Activated B cell treated with CpG ODN at 0.5 μM for 24 hours (primary cell): ENCODE measurements at places on chromosomes 5 and 9. TPM values are rescaled to one million over a fixed set of nuclear protein-coding genes. Genes with fewer than 3 reads are reported as not detected.

DNAH5 gene
- total RNA-seq: not detected in 2 replicates

PCDHB10 gene
- 0.07 TPM in 1 of 2 replicates, not detected in the other for total RNA-seq

WDR38 gene
- total RNA-seq: not detected in 2 replicates

CKMT2 gene
- not detected in 2 replicates for total RNA-seq

OBP2B gene
- total RNA-seq: not detected in 2 replicates

OR1Q1 gene
- total RNA-seq: not detected in 2 replicates

FBP2 gene
- total RNA-seq: not detected in 2 replicates

PIK3R1 gene
- 45.5 and 52.2 TPM in 2 replicates for total RNA-seq

MEIKIN gene
- total RNA-seq: not detected in 2 replicates

RANBP17 gene
- not detected in 2 replicates for total RNA-seq

- DNase-seq: no peak
- no peak overlapping the region for H3K27ac ChIP-seq
- H3K4me1 ChIP-seq: peaks cover 7% of the 10 kb centered on the region
- H3K36me3 ChIP-seq: no peaks in the 10 kb centered on the region
- no peaks in the 10 kb centered on the region for H3K27me3 ChIP-seq
Measured at GRCh38 chr5:16505140-16505891, 39.7 kb upstream of the ZNF622 start.

GRCh38 chr9:78666818-78667414 is 370.0 kb downstream of the PSAT1 start:
- H3K27ac ChIP-seq: no peak overlapping the region
- peaks cover 2% of the 10 kb centered on the region for H3K27me3 ChIP-seq
- no peak overlapping the region for H3K4me3 ChIP-seq
- no peaks in the 10 kb centered on the region for H3K4me1 ChIP-seq
- DNase-seq: no peak

DNA sequence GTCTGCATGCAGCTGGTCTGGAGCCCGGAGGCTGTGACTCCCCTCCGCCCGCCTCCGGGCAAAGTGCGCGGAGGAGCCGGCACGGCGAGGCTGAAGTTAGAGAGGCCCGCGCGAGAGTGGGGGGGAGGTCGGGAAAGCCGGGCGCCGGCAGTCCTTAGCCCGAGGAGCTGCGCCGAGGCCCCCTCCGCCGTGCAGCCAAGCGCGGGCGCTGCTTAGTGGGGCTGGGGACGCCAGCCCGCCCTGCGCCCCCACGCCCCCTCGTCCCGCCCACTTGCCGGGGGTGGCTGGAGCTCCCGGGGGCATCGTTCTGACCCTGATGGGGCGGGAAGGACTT is 403 bp downstream of the NINJ1 start:
- no peaks in the 10 kb centered on the region for H3K36me3 ChIP-seq
- H3K27me3 ChIP-seq: no peaks in the 10 kb centered on the region
- peak overlapping the region; percentile 46 for H3K27ac ChIP-seq
- H3K4me3 ChIP-seq: peak overlapping the region; percentile 85
- DNase-seq: peak; percentile 42

GRCh38 chr9:125360601-125361000 is 99.0 kb downstream of the GAPVD1 start:
- no peak overlapping the region for H3K4me3 ChIP-seq
- no peak overlapping the region for H3K27ac ChIP-seq
- H3K27me3 ChIP-seq: no peaks in the 10 kb centered on the region

GRCh38 chr5:7391814-7392692 is 3.9 kb upstream of the ADCY2 start:
- peaks cover 17% of the 10 kb centered on the region for H3K27me3 ChIP-seq
- DNase-seq: no peak
- no peak overlapping the region for H3K27ac ChIP-seq

- H3K4me1 ChIP-seq: peaks cover 15% of the 10 kb centered on the region
- DNase-seq: no peak
- H3K27me3 ChIP-seq: no peaks in the 10 kb centered on the region
Measured at GRCh38 chr9:132238026-132238972, 76.4 kb downstream of the NTNG2 start.

GRCh38 chr5:115854139-115854538 is 12.4 kb downstream of the AP3S1 start:
- H3K4me1 ChIP-seq: peaks cover 13% of the 10 kb centered on the region
- no peak for DNase-seq
- peaks cover 10% of the 10 kb centered on the region for H3K36me3 ChIP-seq
- H3K4me3 ChIP-seq: no peak overlapping the region
- no peaks in the 10 kb centered on the region for H3K27me3 ChIP-seq

- no peaks in the 10 kb centered on the region for H3K27me3 ChIP-seq
- H3K4me1 ChIP-seq: no peaks in the 10 kb centered on the region
- H3K27ac ChIP-seq: no peak overlapping the region
- no peak for DNase-seq
- H3K36me3 ChIP-seq: no peaks in the 10 kb centered on the region
Measured at GRCh38 chr9:90044710-90045151, 439.9 kb downstream of the GADD45G start.

GRCh38 chr9:2424619-2425033 is 197.0 kb upstream of the VLDLR start:
- no peak overlapping the region for H3K27ac ChIP-seq
- H3K27me3 ChIP-seq: peaks cover 5% of the 10 kb centered on the region
- H3K4me3 ChIP-seq: no peak overlapping the region
- no peaks in the 10 kb centered on the region for H3K36me3 ChIP-seq

- DNase-seq: peak; percentile 61
- peaks cover 9% of the 10 kb centered on the region for H3K4me1 ChIP-seq
- H3K27me3 ChIP-seq: no peaks in the 10 kb centered on the region
- H3K27ac ChIP-seq: peak within 1 kb of the TSS; percentile 83
- H3K4me3 ChIP-seq: no peak within 1 kb of the TSS
Measured at GRCh38 chr5:65481635-65482295, at the start of gene ADAMTS6. Gene ADAMTS6 (minus strand): TSS chr5:65481920. CDS start chr5:65473673, 8,247 bp downstream.

GRCh38 chr9:130607640-130608420 is 28.5 kb downstream of the FUBP3 start:
- H3K36me3 ChIP-seq: peaks cover 67% of the 10 kb centered on the region
- no peaks in the 10 kb centered on the region for H3K4me1 ChIP-seq
- H3K27me3 ChIP-seq: no peaks in the 10 kb centered on the region
- no peak overlapping the region for H3K27ac ChIP-seq
- no peak for DNase-seq
- no peak overlapping the region for H3K4me3 ChIP-seq

GRCh38 chr5:102049517-102049916 is 246.6 kb downstream of the SLCO4C1 start:
- no peak overlapping the region for H3K4me3 ChIP-seq
- no peaks in the 10 kb centered on the region for H3K27me3 ChIP-seq
- H3K36me3 ChIP-seq: no peaks in the 10 kb centered on the region
- DNase-seq: no peak
- no peaks in the 10 kb centered on the region for H3K4me1 ChIP-seq
- no peak overlapping the region for H3K27ac ChIP-seq

DNA sequence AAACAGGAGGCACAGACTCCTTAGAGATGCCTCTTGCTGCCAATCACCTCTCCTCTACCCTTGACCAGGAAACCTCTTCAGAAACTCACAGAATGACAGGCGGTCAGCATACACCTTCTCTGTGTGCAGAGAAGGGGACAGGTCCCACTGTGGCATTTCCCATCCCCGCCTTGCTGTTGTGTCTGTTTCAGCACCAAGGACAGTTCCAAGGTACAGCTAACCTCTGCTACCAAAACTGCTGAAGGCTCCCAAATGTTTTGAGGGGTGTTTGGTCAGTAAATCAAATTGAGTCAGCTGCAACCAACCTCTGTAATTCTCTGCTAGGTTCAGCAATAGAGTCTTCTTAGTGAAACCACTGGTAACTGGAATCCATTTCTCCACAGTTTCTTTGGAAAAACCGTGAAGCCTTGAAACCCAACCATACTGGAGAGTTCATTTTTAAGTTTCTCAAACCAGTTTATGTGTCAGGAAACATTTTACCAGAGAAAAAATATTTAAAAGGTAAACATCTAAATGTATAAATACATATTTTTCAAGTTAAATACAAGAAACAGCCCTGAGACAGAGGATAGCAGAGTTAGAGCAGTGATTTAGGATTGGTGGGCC is 122.0 kb downstream of the DRD1 start:
- H3K4me3 ChIP-seq: no peak overlapping the region
- no peaks in the 10 kb centered on the region for H3K4me1 ChIP-seq
- peaks cover 2% of the 10 kb centered on the region for H3K27me3 ChIP-seq
- DNase-seq: no peak
- H3K36me3 ChIP-seq: no peaks in the 10 kb centered on the region

- H3K4me3 ChIP-seq: no peak overlapping the region
- peaks cover 64% of the 10 kb centered on the region for H3K36me3 ChIP-seq
- no peak for DNase-seq
- H3K27me3 ChIP-seq: no peaks in the 10 kb centered on the region
- H3K4me1 ChIP-seq: peaks cover 73% of the 10 kb centered on the region
- H3K27ac ChIP-seq: no peak overlapping the region
Measured at GRCh38 chr5:151198861-151199260, 25.0 kb downstream of the CCDC69 start.

- no peak overlapping the region for H3K4me3 ChIP-seq
- no peaks in the 10 kb centered on the region for H3K4me1 ChIP-seq
- H3K27ac ChIP-seq: no peak overlapping the region
- no peaks in the 10 kb centered on the region for H3K27me3 ChIP-seq
- DNase-seq: no peak
Measured at GRCh38 chr5:91978221-91978882, 595.2 kb upstream of the ARRDC3 start.
